Stimulated activated CD4-positive, alpha-beta T cell treated with anti-CD3 and anti-CD28 coated beads, Interleukin-4, amount 100 ng/mL, for 4 hours (primary cell): ENCODE measurements at places on chromosomes 2 and 18.
A peak's percentile ranks its signal among the peaks of the same experiment; 100 is the strongest.

GRCh38 chr18:32629981-32630700 is 142.7 kb downstream of the KLHL14 start:
- DNase-seq = no peak

- DNase-seq = no peak
Observed at GRCh38 chr2:113285816-113286215, 7.1 kb upstream of the PAX8 start.

- DNase-seq = no peak
Observed at GRCh38 chr2:196293751-196294515, 122.6 kb upstream of the STK17B start.

- no peak for DNase-seq
Observed at GRCh38 chr2:161788175-161788574, 164.0 kb downstream of the SLC4A10 start.

- DNase-seq = no peak
Observed at GRCh38 chr2:57864926-57865325, 181.7 kb upstream of the VRK2 start.

DNA sequence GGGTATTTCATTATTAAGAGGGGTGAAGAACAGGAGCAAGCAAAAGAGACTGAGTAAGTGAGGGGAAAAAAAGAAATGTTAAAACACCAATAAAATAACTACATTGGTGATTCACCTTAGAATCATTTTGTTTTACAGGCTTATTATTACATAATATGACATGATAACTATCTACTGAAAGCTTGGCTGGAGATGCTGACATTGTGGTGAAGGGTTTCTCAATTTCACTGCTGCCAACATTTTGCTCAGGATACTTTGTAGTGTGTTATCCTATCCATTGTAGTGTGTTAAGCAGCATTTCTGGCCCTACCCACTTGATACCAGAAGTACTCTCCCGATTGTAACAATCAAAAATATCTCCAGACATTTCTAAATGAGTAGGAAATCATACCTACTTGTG is 1564.6 kb upstream of the NXPH2 start:
- DNase-seq = no peak

DNA sequence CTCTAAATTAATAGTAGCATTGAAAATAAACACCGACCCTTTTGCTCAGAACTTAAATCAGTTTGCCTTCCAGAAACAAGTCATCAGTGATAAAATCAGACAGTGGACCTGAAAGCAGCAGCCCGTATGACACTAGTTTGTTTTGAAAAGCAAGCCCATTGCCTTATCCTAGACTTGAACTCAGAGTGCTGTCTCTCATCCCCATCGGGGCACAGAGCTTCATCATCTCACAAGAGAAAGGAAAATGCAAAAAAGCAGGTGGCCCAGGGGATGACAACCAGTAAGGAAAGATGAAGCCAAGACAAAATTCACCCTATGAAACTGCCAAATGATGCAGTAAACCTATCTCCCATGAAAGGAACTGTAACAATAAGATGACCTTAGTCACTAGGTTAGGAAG is 71.2 kb downstream of the CERKL start:
- DNase-seq = no peak

DNA sequence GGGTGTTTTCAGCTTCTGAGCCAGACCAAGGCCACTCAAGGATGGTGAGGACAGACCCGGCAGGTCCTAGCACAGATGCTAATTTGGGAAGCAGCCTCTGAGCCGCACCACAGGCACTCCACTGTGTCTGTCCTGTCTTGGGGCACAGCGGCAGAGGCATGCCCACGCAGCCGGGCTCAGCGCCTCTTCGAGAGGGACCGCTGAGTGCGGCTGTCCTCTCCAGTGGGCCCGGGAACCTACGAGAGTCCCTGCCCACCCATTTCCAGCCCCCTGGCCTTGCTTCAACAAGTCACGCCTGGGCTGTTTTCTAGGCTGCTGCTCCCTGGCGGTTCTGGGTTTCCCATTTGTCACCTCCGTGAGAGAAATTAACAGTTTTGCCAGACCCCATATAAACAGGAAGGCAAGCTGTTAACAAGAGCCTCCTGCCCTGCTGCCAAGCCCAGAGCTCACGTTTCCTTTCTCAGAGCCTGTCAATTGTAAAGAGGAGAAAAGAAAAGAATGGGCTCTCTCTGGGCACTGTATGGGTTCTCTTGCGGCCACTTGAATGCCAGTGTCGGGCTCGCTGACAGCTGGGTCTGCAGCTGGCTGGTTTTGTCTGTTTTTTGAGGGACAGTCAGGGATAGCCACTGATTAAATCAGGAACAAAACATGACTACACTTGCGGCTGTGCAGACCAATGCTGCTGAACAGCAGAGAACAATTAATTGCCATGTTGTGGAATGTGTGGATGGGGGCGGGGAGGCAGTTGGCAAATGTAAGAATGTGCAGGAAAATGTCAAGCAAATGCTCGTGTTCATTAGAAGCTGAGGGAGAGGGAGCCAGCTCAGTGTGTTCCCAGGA is 30.6 kb downstream of the TMEM17 start:
- DNase-seq = no peak

DNA sequence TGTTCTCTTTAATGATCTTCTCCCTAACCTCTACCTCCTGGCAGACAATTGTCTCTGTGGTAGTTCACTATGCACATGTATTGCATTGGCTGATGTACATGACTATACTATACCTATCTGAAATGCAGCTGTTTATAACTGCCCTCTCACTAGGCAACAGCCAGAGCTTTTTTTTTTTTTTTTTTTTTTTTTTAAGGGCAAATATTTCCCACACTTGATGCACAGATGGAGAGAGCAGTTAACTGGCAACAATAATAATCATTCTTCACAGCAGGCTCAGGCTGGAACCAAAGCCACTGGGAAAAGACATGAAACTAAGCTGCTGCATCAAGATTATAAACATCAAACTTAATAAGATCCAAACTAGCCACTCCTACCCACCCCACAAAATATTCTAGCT is 707.7 kb downstream of the LRP1B start:
- no peak for DNase-seq

GRCh38 chr2:239884875-239885274 is 140.3 kb downstream of the NDUFA10 start:
- no peak for DNase-seq

GRCh38 chr2:30346471-30347169 is 100.4 kb upstream of the LCLAT1 start:
- no peak for DNase-seq

GRCh38 chr2:57448816-57449215 is 597.8 kb upstream of the VRK2 start:
- no peak for DNase-seq

DNA sequence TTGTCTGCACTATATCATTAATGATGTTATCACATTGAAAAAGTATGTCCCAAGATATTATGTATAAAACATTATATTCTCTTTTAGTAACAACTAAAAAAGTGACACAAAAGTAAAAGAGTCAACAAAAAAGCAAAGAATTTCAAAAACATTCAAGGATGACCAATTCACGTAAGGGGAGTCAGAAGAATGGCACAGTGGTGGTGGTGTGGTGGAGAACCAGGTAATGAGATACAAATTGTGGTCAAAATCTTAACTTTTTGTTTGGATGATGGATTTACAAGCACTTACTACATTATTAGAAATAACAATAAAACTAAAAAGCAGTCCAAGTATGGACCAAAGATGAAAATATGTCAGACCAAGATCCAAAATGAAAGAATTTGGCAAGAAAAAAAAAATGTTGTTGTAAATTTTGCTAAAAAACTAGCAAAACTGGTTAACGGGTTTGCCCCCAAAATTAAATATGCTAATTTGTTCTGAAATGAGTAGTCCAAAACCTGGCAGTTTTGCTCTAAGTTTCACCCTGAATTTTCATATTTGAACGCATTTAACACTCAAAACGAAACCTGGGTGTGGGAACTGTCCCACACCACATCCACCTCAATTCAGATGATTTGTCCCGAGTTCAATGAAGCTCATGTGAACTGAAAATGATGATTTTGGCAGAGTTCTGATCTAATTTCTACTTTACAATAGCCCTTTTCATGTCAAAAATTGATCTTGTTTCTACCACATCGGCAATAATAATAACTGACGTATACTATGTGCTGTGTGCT is 135.8 kb downstream of the IKZF2 start:
- peak; percentile 4 for DNase-seq

DNA sequence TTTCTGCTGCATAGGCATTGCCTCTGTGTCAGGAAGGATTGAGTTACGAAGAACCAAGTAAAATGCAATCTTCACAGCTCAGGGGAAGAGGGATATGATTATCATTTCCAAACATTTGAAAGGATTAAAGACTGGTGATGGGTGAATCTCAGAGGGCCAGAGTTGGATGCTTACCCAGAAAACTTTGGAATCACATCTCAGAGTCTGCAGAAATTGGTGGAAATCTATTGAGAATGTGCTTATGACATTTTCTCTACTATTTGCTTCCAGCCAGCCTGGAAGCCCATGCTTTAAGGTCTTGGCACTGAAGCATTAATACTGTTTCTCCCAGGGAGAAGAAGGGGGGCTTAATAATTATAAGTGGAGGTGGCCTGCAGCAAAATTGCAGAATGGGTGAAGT is 1301.4 kb upstream of the PIK3C3 start:
- DNase-seq = no peak

GRCh38 chr2:123993728-123994323 is 31.3 kb upstream of the CNTNAP5 start:
- peak; percentile 1 for DNase-seq

- DNase-seq = no peak
Observed at GRCh38 chr2:176130957-176131847, 1.7 kb downstream of the HOXD8 start.
